ENCODE measurements at places on chromosomes 2 and 18.
A peak's percentile ranks its signal among the peaks of the same experiment; 100 is the strongest.

- no peak for DNase-seq
Measured at GRCh38 chr2:168851674-168852320, 38.4 kb downstream of the SPC25 start.

- peak; percentile 46 for DNase-seq
Measured at GRCh38 chr18:44725300-44726058, 44.8 kb downstream of the SETBP1 start.

- DNase-seq: no peak
Measured at GRCh38 chr2:62660582-62661262, 44.8 kb upstream of the EHBP1 start.

- DNase-seq: no peak
Measured at GRCh38 chr2:218230882-218231281, 13.9 kb downstream of the ARPC2 start.

DNA sequence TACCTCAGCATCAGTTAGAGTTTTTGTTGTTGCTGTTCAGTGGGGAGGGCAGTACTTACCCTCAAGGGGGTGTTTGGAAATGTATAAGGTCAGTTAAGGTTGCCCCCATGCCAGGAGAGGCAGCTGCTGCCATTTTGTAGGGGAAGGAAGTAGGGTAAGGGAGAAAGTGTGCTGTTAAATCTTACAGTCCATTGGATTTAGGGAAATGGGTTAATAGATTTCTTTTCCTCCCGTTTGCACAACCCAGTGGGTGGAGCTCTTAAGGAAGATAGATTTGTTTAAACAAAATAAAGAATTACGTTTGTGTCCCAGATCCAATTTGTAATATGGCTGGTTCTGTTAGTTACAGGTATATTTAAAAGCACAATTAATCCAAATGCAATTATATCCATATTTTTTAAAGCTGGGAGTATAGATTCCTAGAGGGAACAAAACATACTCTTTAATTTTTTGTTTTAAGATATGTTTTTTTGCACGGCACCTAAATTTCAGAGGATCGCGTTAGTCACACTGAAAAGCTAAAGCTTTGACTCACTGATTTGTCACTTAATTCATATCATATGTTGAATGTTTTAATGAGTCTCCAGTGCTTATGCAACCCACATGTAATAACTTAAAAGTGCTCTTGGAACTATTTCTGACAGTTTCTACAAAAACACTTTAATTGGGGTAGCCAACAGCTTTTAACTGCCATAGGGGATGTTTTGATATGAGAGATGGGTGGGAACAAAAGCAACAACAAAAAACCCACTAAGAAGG, 9.0 kb upstream of the CWC22 start:
- no peak for DNase-seq

DNA sequence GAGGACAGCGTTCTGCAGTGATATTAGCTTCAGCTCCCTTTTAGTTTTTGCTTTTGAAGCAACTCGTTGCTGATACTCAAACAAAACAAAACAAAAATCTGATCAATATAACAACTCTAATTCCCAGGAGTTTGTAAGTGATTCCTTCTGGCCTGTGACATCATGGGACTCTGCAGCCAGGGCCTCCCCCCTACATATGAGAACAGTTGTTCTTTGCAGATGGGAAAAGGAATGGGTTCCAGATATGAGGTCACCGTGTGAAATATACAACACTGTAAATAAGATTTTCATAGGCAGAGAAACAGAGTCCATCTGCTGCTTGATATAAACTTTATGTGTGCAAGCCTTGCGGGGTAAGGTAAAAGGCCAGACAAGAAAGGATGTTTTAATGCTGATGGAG, 56.7 kb downstream of the DIS3L2 start:
- DNase-seq: no peak

GRCh38 chr2:55861733-55862132, 61.8 kb downstream of the EFEMP1 start:
- no peak for DNase-seq

- DNase-seq: no peak
Measured at GRCh38 chr2:128402911-128403670, 84.4 kb upstream of the HS6ST1 start.

- no peak for DNase-seq
Measured at GRCh38 chr18:58714259-58714658, 43.0 kb downstream of the MALT1 start.

DNA sequence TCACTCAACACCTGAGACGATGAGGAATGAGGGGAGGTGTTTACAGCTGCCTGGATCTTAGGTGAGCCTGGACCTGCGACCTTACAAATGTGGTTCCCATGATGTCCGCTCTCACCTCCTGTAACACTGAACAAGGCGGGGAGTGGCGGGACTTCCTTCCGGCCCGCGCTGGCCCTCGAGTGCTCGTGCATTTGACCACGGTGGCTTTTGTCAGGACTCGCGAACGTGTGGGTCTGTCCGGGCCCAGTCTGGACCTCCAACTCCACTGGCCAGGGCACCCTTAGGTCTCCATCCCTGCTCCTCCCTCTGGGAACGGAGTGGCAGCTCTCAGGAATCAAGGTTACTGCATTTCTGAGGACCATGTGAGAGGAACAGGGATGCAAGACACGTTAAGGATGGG, 263.0 kb upstream of the SALL3 start:
- no peak for DNase-seq

GRCh38 chr18:33706391-33706790, 128.4 kb downstream of the ASXL3 start:
- DNase-seq: no peak

- DNase-seq: no peak
Measured at GRCh38 chr2:173119944-173120343, 44.3 kb downstream of the MAP3K20 start.

DNA sequence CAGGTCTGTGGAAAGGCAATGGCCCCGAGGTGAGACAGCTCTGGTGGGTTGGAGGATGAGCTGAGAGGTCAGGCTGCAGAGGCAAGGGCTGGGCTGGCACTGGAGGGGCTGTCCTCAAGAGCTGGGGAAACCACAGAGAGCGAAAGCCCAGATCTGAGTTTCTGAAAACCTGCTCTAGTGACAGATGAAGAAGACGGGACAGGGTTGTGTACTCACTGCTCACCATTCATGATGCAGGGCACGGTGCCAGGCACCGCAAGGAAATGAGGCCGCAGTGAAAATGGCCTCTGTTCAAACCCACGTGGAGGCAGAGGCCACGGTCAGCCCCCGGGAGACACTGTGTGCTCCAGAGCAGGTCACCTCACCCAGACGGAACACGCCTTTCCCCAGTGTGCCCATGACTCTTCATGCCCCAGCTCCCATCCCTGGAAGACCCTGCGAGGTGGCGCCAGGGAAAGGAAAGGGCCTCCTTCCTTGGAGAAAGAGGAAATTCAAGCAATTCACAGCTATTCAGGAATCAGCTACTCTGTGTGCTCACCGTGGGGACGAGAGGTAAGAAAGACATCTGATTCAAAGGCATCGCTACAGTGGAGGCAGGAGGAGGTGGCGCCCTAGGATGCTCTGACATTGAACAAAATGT, 24.3 kb upstream of the ID2 start:
- DNase-seq: no peak

GRCh38 chr2:23385351-23385747, 370 bp downstream of the KLHL29 start:
- DNase-seq: no peak

DNA sequence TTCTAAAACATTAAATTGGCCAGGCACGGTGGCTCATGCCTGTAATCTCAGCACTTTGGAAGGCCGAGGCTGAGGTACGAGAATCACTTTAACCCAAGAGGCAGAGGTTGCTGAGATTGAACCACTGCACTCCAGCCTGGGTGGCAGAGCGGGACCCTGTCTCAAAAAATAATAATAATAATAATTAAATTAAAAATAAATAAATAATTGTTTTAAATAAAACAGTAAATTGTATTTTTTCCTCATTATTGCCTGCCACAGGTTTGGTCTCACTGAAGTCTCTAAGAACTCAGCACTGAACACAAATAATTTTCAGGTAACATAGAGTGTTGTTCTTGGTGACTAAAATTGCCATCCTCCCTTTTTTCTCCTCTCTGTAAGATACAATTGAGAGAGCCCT, 19.8 kb downstream of the COL5A2 start:
- DNase-seq: no peak

DNA sequence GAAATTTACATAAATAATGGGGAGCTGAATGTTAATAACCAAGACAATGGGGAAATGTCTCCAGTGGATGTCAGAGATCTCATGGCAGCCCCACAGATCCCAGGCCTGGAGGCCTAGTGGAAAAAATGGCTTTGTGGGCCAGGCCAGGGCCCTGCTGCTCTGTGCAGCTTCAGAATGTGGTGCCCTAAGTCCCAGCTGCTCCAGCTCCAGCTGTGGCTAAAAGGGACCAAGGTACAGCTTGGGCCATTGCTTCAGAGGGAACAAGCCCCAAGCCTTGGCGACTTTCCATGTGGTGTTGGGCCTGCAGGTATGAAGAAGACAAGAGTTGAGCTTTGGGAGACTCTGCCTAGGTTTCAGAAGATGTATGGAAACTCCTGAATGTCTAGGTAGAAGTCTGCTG, 658.2 kb downstream of the NUP35 start:
- DNase-seq: no peak

DNA sequence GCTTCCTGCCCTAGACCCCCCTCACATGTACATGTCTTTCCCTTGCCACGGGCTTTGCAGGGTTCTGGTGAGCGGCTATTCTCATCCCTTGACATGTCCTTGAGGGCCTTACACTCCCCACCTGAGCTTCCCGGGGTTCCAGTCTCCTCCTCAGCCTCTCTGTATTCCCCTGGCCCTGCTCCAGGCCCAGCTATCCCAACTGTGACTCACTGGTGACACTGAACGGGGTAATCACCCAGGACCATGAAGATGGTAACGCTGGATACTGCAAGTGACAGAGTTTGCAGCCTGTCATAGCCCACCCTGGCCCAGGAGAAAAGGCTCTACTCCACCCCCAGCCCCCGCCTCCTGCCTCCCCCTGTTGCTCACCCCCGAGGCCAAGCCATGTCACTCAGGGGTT, 27.3 kb downstream of the KIF3C start:
- DNase-seq: no peak

DNA sequence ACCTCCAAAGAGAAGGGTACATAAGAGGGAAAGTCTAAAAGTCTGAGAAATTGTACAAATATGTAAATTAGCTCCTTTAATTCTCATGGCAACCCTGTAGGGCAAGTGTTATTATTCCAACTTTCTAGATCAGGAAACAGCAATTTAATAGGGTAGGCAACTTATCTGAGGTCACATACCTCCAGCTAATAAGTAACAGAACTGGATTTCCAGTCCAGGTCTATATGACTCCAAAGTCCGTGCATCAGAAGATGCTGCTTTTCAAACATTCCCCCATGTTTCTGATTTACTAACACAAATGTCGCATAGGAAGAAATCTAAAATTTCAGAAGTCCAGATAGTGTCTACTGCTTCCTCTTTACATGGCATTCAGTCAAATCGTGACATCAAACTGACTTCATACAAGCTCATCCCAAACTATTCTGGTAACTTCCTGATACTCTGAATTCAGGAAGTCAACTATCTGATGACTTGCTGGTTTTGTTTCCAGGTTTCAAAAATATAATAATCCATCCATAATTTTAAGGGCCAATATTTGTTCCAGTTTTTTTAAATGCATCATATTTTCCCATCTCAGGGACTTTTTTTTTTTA, 419.3 kb upstream of the ACVR2A start:
- no peak for DNase-seq

DNA sequence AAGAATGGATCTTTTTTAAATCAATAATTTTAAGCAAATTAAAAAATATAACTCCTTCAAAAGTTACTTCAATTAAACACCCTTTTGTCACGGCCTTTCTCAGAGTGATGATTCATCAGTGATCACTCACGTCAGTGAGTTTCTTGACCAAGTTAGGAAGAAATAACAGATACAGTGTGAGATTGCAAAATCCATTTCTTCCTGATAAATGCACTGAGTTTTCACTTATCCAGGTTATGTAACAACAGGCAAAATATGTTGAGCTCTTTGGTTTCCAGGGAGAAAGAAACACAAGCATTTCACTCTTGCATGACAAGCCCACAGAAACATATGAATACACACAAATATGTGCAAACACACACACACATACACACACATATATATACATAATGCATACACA, 195.9 kb upstream of the CYRIA start:
- no peak for DNase-seq

- peak; percentile 69 for DNase-seq
Measured at GRCh38 chr2:121699421-121700333, 37.0 kb downstream of the NIFK start.

DNA sequence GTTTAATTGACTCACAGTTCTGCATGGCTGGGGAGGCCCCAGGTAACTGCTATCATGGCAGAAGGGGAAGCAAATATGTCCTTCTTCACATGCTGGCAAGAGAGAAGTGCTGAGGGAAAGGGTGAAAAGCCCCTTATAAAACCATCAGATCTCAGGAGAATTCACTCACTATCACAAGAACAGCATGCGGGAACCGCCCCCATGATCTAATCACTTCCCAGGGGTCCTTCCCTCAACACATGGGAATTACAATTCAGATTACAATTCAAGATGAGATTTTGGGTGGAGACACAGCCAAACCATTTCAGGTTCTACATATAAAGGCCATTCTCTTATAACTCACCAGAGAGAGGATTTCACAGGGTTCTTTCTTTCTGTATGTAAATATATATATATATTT, 62.9 kb downstream of the VRK2 start:
- no peak for DNase-seq

DNA sequence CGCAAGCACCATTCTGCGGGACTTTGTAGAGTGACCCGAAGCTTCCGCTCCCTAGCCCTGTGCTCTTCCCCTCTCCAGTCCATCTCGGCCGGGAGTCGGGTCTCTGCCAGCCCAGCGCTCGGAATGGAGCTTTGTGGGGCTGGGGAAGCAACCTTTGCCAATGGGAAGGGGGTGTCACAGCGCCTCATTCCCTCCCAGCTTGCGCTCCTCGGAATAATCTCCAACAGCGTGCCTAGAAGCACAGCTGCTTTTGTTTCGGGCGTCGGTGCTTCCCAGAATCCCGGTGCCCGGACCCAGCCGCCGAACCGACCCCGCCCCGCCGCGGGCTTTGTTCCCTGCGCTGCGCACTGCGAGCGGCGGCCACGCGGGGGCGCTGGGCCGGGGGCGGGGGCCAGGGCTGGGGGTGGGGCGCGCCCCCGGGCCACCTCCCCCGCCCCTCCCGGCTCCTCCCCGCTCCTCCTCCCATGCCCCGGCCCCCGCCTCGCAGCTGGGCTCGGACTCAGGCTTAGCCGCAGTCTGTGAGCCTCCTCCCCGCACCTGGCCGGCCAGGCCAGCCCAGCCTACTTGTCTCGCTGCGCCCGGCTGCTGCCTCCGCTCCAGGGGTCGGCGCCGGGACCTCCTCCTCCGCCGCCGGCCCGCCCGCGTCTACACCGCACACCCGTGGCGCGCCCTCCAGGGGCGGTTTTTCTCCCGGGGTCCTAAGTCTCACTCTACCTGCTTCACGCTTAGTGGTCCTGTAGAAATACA, 77.7 kb upstream of the SMAD2 start:
- peak; percentile 25 for DNase-seq

GRCh38 chr2:69202327-69202726, 184.7 kb downstream of the GFPT1 start:
- DNase-seq: no peak
